ENCODE measurements at places on chromosomes 1 and 21.

GRCh38 chr1:187629075-187629474 is 800.3 kb downstream of the PLA2G4A start:
- no peak for DNase-seq

DNA sequence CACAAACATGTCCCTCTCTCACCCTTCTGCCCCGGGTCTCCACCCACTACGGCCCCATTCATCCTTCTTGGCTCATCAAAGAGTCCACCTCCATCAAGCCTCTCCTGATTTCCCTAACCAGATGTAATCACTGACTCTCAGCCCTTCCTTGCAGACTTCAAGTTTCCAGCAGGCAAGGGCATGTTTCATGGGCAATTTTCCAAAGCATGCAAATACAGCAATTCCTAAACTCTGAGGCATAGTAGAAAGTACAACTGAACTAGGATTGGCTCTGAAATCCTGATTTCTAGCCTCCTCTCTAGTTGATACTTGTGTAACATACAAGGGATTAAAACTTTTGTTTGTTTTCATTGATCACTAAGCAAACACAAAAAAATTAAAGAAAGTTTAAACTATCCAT is 109.1 kb upstream of the GADD45A start:
- no peak for DNase-seq

- no peak for DNase-seq
These were observed 629 bp downstream of the RPS27 start for GRCh38 chr1:153991151-153991630.

- DNase-seq, result no peak
These were observed 8.6 kb upstream of the RAB29 start for GRCh38 chr1:205783904-205784303.

GRCh38 chr1:85343213-85343611 is 66.8 kb upstream of the BCL10 start:
- no peak for DNase-seq

DNA sequence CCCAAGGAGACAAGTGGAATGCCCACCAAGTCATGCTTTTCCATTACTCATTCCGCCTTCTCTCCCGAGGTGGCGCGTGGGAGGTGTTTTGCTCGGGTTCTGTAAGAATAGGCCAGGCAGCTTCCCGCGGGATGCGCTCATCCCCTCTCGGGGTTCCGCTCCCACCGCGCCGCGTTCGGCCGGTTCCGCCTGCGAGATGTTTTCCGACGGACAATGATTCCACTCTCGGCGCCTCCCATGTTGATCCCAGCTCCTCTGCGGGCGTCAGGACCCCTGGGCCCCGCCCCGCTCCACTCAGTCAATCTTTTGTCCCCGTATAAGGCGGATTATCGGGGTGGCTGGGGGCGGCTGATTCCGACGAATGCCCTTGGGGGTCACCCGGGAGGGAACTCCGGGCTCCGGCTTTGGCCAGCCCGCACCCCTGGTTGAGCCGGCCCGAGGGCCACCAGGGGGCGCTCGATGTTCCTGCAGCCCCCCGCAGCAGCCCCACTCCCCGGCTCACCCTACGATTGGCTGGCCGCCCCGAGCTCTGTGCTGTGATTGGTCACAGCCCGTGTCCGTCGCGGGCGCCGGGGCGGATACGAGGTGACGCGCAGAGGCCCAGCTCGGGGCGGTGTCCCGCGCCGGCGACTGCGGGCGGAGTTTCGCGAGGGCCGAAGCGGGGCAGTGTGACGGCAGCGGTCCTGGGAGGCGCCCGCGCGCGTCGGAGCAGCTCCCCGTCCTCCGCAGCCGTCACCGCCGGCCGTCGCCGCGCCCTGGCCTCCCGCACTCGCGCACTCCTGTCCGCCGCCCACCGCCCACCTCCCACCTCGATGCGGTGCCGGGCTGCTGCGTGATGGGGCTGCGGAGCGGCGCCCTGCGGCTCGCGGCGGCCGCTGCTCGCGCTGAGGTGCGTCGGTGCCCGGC is at the start of gene KIF1B:
TSS of gene KIF1B (plus strand) at position 666 of the 906 bp plus-strand sequence. CDS start 21,759 bp downstream, outside the sequence.
- DNase-seq, result peak; percentile 90

- no peak for DNase-seq
These were observed 34.4 kb downstream of the SLC9C2 start for GRCh38 chr1:173568483-173568882.

DNA sequence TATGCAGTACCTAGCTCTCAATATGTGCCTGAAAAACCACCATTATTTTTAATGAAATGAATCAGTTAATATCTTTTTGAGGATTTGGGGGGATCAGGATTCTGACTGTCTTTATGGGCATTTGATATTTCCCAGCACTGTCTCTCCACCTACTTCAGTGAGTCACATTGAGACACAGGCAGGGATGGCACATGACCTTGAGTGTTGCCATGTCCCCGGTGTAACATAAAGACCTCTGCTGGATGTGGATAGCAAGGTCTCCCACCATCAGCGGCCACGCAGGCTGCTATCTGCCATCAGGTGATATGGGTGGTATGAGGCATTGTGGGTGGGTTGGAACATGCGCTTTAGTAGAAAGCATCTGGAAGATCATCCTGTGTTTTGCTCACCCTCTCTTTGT is 103.2 kb downstream of the RGL1 start:
- no peak for DNase-seq

GRCh38 chr1:16026723-16027484 is 5.1 kb downstream of the CLCNKA start:
- no peak for DNase-seq

DNA sequence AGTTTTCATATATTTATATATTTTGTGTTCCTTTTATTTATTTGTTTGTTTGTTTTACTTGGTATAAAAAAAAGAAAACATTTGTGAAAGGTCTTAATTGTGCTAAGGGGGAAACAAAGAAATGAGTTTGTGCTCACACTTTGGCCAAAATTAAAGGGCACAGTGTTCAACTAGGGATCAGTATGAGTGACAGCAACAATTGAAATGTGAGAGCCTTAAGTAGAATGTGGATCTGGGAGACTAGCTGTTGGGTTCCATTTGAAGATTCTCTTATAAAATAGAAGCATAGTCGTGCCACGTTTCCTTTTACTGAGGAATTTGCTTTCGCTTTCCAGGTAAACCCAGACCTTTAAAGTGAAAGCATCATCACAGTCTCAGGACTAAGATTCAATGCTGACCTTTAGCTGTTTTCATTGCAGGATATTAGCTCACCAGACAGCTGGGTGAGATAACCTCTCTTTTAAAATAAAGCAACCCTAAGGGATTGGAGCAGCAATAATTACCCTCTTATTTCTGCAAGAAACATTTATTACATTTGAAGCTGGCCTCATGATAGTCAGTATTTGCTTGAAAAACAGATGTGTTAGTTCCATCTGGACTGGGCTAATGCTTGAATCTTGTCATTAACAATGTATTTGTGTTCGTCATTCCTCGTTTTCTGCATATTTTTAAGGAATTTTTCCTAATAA is 37.1 kb upstream of the CD55 start:
- DNase-seq, result no peak

DNA sequence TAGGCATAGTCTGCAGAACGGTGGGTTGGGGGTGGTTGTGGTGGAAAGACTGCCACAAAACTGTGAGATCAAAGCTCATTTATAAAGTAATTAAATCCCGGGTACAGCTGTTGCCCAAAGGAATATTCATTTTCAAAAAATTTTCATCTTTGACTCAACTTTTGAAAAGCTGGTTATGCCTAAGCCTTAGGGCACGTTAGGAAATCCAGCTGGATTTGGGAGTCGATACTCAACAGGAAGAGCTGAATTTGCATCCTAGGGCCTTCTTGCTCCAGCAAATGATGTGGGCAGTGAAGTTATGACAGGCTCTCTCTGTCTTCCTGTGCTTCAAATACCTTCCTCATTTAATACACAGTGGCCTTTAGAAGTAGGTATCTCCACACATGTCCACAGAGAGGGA is 31.7 kb downstream of the ZP4 start:
- DNase-seq, result no peak

- no peak for DNase-seq
These were observed 53.8 kb downstream of the STUM start for GRCh38 chr1:226602186-226603021.

DNA sequence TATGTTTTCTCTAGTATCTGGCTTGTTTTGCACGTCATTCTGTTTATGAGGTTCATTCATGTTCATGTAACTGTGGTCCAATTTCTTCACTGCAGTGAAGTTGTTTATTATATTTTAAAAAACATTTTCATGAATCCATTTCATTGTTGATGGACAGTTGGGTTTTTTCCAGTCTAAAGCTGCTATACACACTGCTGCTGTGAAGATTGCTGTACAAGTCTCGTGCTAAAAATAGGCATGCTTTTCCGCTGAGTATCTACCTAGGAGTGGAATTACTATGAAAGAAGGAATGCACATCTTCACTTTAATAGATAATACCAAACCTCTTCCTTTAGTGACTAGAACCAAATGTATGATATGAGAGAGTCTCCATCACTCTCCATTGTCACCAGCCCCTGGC is 49.0 kb upstream of the ETS2 start:
- no peak for DNase-seq

GRCh38 chr1:23807453-23807852 is 6.9 kb upstream of the GALE start:
- DNase-seq, result no peak

DNA sequence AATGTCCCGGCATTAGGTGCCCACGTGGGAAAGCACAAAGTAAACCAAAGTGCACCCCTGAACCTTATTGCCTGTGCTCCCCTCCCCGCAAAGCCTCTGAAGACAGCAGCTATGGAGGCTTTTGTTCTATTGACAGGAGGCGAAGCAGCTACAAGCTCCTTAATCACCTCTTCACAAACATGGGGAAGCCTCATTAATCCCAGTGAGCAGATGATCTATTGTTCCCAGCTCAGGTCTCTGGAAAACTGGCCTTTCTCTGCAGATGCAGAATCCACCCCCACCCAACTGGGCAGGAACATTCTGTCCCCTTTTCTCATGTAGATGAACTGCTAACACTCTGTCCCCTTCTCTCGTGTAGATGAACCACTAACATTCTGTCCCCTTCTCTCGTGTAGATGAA is 190.5 kb upstream of the CSF3R start:
- DNase-seq, result no peak

DNA sequence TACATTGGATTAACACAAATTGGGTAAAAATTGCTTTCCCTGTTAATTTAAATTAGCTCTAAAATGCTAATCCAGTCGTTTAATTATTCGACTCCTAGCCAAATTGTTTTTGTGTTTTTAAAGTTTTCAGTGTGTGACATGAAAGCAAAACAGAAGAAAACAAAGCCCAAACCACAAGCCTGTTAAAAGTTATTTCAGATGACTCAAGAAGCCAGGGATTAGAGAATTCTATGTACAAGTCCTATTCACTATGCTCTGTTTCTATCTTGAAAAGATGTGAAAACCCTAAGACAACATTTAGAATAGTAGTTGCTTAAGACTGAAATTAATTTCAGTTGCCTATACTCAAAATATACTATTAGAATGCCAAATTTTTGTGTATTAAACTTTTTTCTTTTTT is 294.8 kb upstream of the ADAMTS5 start:
- DNase-seq, result no peak

- no peak for DNase-seq
These were observed 233.7 kb upstream of the NFIA start for GRCh38 chr1:60848583-60849188.

DNA sequence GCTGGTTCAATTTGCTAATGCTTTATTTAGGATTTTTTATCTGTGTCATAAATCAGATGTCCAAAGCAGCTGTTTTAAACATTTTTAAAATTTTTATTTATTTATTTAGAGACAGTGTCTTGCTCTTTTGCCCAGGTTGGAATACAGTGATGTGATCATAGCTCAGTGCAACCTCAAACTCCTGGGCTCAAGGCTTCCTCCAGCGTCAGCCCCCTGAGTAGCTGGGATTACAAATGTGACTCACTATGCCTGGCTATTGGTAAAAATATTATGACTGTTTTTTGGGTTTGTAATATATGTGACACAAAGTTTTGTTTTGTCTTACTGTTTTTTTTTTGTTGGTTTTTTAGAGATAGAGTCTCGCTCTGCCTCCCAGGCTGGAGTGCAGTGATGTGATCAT is 11.8 kb downstream of the ZBED6 start:
- no peak for DNase-seq

DNA sequence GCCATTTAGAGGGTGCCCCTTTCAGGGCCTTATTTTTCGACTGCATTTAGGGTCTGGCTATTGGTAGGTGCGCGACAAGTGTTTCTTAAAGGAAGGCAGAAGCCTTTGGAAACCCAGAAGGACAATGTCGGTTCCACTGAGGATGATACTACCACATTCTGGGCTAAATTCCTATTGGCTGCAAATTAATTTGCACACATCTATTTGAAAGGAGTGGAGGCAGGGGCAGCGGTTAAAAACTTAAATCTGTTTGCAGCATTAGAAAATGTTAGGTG is 1.1 kb downstream of the PATJ start:
- DNase-seq, result no peak

DNA sequence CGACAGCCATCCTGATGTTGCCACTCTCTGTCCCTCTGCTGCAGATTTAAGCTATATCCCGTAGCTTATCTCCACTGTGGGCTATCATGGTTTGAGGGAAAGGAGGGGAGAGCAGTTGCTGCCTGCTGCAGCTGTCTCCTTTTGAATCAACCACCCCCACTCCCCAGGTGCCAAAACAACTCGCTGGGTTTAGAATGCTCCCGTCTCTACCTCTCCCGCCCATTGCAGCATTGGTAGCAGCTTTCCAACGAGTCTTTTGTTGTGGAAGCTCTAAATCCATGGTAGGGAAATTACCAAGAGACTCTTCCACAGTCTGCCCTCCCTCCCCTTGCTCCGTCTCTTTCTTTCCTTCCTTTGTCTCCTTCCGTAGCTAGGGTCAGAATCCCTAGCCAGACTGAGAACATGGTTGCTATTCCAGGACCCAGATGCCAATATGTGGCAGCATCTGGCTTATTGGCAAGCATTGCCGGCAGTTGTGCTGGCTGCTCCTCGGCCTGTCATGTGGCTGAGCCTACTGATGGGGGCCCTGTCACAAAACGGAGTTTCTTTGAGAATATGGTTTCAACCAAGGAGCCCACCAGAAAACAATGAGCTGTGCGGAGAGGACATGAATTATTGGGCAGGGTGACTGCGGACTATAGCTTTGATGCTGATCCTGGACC is 230.7 kb downstream of the RPS6KC1 start:
- no peak for DNase-seq

Data from stimulated activated CD8-positive, alpha-beta memory T cell treated with anti-CD3 and anti-CD28 coated beads, Interleukin-15, amount 100 ng/mL, for 1 hour (primary cell).